Right atrium auricular region (tissue), 2 donors: ENCODE measurements at places on chromosomes 12 and 14. TPM values are rescaled to one million over a fixed set of nuclear protein-coding genes. Genes with fewer than 3 reads are reported as not detected.

DNA sequence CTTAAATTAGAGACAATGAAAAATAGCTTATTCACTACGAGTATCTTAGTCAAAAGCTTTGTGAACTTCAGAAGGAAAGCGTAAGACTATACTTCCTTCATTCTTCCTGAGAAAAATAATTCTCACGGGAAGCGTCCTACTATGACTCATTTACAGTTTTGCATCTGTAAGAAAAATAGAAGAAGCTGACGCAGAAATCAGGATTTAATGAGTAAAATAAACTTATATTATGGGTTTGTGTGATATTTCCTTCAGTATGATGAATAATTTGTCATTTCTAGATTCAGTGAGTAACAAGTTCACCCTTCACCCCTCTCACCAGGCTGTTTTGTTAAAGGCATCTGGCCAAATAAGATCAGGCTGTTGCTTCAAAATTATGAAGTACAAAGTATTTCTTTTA lies 17.8 kb upstream of the PDE3A start:
- DNase-seq: no peak

GRCh38 chr14:71187633-71188356 lies 280.5 kb downstream of the PCNX1 start:
- DNase-seq: no peak

GRCh38 chr12:1346126-1346525 lies 248.3 kb downstream of the FBXL14 start:
- no peak for DNase-seq

FAM161B gene
- total RNA-seq: 3.2 TPM

ACVRL1 gene
- total RNA-seq: 48.1 TPM

DNA sequence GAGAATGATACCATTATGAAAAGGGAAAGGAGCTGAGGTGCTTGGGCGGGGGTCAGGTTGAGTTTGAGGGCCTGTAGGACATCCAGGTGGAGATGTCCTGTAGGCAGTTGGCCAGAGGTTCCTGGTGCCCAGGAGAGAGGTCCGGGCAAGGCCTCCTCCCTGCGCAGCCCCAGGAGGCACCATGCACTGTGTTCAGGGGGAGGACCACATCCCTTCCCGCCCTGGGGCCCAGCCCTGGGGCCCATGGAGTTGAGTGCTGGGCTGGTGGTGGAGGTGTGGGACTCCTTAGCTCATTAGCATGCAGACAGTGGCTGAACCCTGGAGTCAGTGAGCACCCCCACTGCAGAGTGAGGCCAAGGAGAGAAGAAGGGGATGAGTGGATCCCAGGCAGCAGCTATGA lies 5.7 kb upstream of the FAIM2 start:
- no peak for DNase-seq

GRCh38 chr14:60658909-60659585 lies 9.8 kb upstream of the SIX1 start:
- DNase-seq: no peak

PRR4 gene
- total RNA-seq: not detected

- no peak for DNase-seq
Observed at GRCh38 chr12:103011974-103012763, 54.7 kb downstream of the ASCL1 start.

DNA sequence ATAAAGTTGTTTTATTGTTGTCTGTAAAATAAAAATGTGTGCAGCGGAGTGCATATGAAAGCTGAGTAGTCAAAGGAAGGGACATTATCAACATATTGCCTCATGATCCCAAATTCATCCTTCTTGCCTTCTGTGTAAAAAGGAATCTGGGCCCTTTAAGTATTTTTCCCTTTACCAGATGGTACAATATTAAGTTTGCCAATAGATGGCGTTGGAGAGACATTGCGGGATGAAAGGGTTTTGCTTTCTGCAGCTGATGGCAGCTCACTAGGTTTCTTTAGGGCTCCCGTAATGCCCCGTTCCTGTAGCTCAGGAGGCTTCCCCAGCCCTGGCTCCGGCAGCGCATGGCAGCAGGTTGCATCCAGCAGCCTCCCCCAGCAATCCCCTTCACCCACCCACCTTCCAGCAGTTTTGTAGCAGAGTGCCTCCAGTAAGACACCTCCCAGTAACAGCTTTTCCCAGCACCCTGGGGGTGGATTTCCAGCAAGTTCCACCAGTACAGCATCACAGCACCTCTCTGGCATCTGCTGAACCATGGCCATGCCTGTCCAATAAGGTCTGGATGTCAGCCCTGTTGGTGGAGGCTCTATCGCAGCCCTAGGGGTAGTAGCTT lies 354.4 kb downstream of the MED13L start:
- peak; percentile 30 for DNase-seq

DNA sequence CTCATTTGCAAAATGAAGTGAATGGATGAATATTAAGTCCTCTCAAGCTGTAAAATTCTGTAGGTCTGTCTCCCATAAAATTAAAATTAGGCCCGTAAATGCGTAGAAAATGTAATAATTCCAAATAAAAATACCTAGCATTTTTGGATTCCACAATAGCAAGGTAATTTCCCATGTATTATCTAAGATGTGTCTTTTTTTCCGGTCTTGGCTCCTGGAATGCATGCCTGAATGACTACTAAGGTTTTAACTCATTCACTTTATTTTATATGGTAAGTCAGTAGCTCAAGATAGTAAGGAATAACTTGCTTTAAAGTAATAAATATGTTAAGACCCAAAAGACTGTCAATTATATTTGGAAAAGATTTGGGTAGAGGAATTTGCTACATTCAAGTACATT lies 11.1 kb downstream of the TXNRD1 start:
- no peak for DNase-seq

- DNase-seq: no peak
Observed at GRCh38 chr12:29644536-29645162, 139.1 kb downstream of the TMTC1 start.

- no peak for DNase-seq
Observed at GRCh38 chr12:101854747-101855146, 22.6 kb upstream of the DRAM1 start.

POTEG gene
- total RNA-seq: not detected

GRCh38 chr12:57496822-57497221 lies 9.0 kb downstream of the MARS1 start:
- no peak for DNase-seq
